Effector CD8-positive, alpha-beta T cell (primary cell): ENCODE measurements at places on chromosomes 6 and 20.

- DNase-seq: no peak
These were observed 49.6 kb downstream of the MOCS1 start for GRCh38 chr6:39884696-39885095.

DNA sequence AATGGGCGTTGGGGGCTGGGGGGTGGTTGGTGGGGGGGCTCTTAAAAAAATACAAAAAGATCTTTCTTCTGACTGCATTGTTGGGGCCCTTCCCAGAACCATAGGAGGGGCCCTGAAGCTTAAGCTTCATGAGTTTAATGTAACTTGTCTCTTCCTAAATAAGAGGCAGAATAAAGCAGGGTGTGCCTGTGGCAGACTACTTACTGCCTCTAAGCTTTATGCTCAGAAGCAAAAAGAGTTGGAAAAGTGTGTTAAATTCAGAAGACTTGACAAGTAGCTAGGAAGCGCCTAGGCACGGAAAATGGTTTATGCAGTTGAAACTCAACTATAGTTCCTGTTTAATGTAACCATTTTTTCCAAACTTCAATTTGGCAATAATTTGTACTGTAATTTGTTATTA is 44.5 kb downstream of the TIAM2 start:
- DNase-seq: no peak

DNA sequence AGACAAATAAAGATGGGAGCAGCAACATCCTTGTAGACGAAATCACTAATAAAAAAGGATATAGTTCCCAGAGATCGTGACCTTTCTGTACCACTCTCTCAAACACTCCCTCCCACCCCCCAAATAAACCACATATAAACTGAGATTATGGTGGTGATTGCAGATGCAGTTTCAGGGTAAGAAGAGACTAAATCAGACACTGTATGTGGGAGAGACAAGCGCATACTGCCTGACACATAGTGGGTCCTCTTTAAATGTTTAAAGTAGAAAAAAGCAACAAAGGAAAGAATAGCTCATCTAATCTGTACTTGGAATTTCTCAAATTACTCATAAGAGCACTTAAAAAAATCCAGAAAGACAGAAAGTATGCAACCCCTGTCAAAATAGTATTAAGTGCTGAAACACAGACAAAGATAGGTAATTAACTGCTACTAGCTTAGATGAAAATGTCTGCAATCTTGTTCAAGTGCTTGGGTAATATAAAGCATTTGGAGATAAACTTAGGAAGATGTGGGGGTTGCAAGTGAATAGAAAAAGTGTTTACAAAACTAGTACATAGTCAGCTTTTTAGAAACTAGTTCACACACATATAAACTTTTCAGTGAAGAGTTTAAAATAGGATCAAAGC is 151.6 kb downstream of the BACH2 start:
- no peak for DNase-seq

GRCh38 chr20:14446446-14446845 is 109.0 kb upstream of the FLRT3 start:
- no peak for DNase-seq

DNA sequence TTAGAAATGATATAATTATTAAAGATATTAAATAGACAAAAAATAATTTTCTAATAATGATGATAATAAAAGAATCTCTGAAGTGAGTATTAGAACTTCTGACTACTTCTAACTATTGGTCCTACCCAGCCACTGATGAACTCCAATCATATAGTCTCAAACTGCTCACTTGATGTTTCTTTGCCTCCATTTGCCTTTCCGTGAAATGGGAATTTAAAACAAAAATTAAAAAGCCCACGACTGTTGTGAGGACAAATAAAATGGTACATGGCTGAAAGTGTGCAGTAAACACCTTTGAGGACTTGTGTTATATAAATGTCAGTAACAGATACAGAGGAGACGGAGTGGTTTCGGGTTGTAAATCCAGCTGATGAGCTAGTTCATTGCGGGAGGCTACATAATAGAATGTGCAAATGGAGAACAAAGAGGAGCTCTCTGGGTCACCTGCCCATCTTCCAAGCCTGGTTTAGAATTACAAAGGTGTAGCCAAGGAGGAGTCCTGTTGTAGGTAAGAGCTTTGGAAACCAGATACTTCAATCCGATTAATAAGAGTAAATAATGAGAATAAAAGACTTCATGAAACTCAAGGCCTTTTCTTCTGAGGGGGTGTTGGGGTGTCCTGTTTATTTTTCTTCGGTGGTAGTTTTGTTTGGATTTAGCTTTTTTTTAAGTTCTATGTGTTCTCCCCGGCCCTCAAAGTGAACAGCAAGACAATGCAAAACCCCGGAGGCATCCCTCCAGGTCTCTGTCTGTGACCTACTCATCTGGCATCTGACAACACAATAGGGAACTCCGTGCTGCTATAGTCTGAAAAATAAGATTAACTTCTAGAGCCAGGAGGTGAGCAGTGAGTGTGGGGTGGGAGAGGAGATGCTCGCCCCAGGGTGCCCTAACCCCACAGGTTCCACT is 4.4 kb upstream of the PXDC1 start:
- DNase-seq: no peak

GRCh38 chr6:20252311-20252710 is 40.0 kb upstream of the MBOAT1 start:
- DNase-seq: no peak
